NCI-H1092 (cell line): ENCODE measurements at places on chromosomes 11 and 22.

- no peak for DNase-seq
These were observed 81.9 kb downstream of the LRRC32 start for GRCh38 chr11:76588455-76589325.

DNA sequence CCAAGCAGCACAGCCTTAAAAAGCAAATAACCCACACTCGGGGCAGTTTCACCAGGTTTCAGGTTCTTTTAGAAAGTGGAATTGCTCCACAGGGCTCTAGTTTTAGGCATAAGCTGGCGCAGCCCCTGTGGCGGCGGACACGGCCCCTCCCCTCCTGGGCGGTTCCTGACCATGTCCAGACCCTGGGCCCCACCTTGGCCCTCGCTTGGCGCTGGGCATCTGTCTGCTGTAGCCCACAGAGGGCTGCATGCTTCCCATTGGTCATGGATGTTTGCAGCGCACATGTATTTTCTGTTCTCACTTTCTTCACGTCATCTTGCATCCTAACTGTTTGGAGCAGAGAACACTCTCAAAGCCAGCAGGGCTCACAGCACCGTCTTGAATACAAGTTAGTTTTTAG, 244.3 kb downstream of the BRD1 start:
- no peak for DNase-seq

DNA sequence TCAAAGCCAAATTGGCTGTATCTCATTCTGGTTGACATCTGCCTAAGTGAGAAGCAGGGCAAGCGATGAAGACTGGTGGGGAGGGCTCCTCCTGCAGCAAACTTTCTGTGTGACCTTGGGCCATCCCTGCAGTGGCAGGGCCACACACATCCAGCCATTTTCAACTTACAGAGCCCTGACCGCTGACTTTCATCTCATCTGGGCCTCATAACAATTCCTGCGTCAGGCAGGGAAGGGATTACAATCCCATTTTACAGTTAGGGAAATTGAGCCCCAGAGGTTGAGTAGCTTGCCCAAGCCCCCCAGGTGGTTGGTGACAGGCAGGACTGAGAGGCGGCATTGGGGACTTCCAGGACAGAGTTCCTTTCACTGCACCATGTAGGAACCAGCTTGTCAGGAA, 21.9 kb downstream of the TPBGL start:
- DNase-seq: no peak

DNA sequence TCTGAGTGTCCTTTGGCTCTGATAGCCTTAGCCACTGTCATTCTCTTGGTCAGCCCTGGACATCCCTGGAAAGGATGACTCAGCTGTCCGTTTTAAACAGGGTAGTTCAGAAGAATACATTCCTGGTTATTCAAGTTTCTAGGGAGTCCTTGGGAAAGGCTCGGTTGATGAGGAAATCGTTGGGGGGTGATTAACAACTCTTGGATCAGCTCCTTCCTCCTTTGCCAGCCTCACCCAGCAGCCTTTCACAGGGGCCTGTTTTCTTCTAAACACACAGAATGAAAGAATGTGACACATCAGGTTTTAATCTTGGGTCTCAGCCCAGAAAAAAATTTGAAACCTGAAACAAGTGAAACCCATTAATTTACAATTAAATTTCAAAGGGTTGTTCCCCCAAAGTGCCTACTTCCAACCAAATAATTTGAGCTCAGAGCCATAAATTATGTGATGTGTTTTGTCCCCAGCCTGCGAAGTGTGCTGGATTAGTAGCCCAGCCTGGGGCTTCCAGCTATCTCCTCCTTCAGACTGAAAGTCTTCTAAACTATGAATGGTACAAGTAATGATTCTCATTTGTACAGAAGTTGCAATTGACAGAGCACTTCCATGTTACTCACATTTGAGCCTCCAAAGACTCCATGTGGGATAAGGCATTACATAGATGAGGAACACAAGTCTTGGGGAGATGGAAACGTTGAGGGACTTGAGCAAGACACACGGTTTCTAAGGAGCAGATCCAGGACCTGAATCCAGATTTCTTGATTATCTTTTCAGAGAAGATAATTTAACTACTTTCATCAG, 19.3 kb upstream of the MRGPRX2 start:
- no peak for DNase-seq

DNA sequence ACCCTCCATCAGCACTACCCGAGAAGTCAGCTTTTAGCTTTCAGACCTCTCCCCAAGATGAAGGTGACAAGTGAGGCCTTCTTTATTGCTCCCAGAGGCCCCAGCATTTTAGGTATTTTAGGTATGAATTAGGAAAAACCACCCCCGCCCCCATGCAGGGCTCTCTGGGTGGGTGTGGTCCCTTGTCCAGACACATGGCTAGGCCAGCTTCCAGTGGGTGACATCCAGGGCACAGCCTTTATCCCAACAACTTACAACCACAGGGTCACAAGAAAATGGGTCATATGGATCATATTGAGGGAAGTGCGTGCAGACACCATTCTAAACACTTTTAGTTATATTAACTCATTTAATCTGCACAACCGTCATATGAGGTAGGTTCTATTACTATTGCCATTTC, 42.1 kb downstream of the RIBC2 start:
- DNase-seq: no peak

DNA sequence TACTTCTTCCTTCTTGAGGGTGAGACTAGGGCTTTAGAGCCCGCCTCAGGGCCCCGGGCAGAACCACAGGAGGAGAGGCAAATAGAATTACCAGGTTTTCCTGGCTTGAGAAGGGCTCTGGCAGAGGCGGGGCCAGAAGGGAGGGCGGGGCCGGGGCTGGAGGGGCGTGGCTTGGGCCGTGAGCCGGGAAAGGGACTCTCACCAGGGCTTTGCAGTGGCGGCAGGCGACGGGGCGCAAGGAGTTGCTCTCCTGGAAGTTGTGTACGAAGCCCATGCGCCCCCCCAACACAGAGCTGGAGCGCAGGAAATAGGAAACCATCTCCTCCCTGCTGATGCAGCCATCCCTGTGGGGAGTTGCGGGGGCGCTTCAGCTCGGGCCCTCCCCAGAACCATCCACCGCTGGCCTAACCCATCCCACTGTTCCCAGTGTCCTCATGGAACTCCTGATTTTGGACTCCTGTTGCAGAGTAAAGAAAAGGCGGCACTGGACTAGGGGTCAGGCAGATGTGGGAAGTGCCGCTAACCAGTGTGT, 6.9 kb upstream of the NRXN2 start:
- no peak for DNase-seq

DNA sequence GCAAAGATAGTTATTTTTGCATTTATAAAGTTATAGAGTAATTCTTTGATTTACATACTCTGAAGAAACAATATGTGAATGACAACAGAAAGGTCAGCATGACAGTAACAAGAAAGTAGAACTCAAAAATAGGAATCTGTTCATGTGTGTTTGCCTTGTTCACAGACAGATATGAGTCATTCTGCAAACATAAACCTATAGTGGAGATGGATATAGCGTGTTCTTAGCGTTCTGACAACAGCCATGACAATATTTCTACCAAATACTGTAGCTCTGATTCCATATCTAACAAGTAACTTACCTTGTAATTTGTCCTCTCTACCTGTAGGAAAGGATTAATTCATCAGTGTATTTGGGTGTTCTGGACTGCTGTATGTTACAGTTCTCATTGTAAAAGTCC, 208.5 kb upstream of the MTMR2 start:
- no peak for DNase-seq

GRCh38 chr22:27980424-27981148, 61.5 kb upstream of the PITPNB start:
- no peak for DNase-seq

DNA sequence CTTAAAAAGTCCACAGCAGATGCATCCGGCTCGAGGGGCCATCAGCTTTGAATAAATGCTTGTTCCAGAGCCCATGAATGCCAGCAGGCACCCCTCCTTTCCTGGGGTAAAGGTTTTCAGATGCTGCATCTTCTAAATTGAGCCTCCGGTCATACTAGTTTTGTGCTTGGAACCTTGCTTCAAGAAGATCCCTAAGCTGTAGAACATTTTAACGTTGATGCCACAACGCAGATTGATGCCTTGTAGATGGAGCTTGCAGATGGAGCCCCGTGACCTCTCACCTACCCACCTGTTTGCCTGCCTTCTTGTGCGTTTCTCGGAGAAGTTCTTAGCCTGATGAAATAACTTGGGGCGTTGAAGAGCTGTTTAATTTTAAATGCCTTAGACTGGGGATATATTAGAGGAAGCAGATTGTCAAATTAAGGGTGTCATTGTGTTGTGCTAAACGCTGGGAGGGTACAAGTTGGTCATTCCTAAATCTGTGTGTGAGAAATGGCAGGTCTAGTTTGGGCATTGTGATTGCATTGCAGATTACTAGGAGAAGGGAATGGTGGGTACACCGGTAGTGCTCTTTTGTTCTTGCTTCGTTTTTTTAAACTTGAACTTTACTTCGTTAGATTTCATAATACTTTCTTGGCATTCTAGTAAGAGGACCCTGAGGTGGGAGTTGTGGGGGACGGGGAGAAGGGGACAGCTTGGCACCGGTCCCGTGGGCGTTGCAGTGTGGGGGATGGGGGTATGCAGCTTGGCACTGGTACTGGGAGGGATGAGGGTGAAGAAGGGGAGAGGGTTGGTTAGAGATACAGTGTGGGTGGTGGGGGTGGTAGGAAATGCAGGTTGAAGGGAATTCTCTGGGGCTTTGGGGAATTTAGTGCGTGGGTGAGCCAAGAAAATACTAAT, 1.9 kb downstream of the NEAT1 start:
- DNase-seq: no peak

DNA sequence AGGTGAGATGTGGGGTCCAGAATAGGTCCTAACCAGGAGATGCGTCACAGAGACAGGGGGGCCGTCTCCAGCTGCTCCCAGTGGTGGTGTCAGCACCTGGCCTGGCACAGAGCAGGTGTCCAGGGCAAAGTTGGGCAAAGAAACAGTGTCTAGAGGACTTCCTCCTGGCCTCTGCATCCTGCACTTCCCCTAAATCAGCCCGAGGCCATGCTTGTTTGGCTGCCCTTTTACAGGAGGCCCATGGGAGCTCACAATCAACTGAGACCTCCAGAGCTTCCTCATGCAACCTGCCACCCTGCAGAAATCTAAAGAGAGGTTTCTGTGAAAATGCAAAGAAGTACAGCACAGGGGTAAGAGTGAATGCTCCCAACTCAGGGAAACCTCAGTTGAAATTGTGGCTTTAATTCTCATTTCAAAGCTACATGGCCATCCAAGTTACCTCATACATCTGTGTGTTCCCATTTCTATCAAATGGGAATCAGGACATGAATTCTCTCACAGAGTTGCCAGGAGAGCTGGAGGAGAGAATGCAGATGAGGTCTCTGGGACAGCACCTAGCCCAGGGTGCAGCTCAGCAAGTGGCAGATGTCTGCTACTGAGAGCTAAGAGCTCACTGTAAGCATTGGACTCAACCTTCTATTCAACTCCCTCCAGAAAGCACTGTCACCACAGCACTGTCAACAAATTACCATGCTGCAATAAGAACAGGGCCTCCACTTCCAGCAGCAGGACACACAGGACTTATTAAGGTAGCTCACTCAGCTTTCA, 32.6 kb downstream of the TCIRG1 start:
- DNase-seq: no peak

DNA sequence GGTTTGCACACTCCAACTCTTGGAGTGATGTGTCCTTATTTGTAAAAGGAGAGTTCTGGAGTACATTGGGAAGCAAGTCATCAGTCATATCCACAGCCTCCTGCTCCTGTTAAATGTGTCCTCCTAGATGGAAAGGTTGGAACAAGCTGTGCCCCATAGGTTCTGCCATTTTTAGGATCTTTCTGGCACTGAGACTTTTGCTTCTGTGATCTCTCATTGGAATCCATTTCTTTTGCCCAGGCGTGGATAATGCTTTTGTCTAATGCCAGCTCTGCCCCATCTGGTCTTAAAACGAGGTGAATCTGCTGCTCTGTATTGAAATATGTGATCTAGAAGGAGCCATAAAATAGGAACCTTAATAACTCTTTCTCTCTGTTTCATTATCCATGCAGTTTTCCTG, 66.4 kb downstream of the ZBTB16 start:
- DNase-seq: no peak

GRCh38 chr11:19912115-19912957, 199.7 kb downstream of the NAV2 start:
- DNase-seq: no peak

DNA sequence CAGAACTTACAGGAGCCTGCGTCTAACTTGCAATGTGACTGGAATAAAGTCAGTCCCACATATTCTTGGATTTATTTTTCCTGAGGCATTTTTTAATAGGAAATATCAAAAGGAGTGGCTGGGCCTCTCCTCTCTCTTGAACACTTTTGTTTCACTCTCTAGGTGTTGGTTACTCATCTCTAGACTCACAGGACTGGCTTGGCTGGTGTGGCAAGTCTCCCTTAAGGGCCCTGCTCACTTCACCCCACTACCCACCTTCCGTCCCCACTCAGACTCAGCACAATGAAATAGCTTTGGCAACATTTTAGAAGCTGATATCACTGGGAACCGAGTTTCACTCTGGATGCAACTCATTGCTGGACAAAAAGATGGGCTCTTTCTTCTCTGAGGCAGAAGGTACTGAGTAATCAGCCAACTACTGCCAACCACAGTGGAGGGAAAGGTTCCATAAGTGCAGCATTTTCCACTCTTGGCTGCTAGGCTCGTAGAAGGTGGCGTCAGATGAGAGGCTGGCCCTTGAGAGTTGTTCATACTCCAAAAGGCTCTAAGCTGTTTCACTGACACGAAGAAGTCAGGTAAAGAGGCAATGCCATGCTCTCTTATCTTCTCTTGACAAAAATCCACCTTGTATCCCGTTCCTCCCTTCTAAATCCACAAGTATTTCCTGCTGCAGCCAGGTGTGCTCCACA, 390.6 kb downstream of the SOX6 start:
- DNase-seq: no peak

GRCh38 chr11:83655976-83656375, 369.8 kb upstream of the CCDC90B start:
- DNase-seq: no peak

DNA sequence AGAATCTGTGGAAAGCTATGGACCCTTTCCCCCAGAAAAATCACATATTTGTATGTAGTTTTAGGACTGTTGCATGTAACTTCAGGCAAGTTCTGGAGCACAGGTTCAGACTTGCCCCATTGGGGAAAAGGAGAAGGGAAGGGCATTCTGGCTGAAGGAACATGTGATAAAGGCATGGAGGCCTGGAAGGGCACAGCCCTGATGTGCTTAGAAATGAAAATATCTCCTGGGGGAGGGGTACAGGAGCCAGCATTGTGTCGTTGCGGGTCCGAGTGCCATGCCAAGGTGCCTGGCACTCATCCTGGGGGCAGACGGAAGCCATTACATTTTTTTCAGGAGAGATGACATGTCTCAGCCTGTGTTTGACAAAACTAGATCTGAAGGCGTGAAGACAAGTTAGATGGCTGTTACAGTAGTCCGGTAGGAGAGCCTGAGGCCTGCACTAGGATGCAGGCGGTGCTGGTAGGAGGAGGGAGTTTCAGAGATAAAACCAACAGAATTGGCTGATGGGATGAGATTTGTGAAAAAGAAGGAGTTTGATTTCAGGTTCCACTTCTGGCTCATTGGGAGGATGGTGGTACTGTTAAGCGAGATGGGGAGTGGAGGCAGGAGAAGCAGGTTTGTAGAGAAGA, 96.9 kb downstream of the TEAD1 start:
- DNase-seq: no peak

DNA sequence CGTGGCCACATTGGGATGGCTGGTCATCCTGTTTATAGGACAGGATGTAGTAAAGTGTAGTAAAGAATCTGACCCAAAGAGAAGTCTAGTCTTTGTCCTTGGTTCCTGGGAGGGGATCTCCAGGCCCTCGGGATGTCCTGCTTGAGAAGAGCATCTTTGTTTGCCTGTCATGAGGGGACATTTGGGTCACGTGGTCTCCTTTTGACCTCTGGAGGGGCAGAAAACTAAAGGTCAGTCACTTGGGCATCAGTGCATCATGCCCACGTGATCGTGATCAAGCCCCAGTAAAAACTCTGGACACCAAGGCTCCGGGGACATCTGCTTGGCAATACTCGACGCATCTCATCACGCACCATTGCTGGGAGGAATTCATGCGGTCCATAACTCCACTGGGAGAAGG, 9.1 kb downstream of the SMIM38 start:
- no peak for DNase-seq
